A673 (cell line): ENCODE measurements at places on chromosomes 16 and 17.

DNA sequence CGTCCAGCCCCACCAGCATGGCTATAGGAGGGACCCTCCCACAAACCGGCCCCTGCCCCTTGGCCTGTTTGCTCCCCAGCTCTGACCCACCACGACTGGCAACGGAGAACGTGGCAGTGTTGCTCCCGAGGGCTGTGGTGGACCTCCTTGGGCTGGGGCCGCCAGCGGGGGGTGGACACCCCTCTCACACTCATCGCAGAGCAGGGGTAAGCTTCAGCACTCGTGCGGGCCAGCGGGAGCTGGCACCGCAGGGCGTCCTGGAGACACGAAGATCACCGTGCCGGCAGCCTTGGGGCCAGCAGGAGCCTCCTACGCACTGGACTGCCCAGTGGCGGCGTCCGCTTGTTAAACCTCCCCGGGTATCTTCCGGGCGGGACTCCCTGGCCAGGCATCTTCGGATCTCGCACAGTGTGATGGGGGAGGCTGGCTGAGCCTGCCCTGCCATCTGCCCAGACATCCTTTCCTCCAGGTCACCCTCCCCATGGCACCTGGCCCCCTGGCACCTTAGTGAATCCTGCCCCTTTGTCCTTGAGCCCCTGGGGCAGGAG, 53.5 kb downstream of the ABR start:
- no peak for DNase-seq

DNA sequence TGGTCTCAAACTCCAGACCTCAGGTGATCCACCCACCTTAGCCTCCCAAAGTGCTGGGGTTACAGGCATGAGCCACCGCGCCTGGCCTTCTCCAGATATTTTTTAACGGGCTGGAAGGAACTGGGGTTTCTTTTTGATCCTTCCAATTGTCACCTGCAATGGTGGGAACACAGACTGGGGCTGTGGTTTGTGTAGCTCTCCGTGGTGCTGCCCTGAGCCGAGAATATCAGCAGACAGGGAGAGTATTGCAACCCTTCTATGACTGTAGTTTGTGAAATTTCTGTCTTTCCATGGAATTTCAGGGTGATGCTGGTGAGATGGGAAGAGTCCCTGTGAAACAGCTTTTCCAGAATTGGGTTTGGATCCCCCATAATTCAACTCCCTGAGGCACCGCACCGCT, 263.5 kb downstream of the ENGASE start:
- DNase-seq: no peak

GRCh38 chr16:14489460-14489859, 140.6 kb downstream of the PARN start:
- peak; percentile 78 for DNase-seq

- no peak for DNase-seq
These were observed 735 bp downstream of the LSM12 start for GRCh38 chr17:44065668-44066203.

DNA sequence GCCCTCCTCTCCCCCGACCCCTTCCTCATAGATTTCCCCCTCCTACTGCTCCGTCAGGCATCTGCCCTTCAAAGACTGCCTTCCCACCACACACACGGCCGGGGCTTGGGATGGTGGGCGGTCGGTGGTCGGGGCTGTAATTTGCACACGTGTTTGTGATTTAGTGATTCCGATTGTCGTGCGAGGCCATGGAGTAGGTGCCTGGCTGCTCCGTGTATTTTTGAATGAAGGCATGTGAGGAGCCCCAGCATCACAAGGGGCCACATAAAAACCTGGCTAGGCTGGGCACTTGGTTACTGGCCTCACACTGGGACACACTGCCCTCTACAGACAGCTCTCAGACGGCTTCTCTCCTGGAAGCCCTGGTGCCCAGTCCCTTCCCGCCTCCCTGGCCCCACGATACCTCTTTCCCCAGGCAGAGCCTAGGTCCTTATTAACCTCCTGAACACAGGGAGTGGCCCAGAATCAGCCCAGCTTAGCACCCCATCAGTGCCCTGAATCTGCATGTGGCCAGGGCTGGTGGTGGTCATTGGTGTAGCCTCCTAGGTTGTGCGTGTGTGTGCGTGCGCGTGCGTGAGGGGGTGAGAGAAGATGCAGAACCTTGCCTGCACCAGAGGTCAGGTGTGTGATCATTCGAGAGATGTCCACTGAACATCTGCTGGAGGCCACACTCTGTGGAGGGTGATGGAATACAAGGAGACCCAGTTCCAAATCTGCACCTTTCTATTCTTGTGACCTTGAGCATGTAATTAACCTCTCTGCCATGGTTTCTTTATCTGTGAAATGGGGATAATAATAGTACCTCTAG, 1.3 kb upstream of the SOCS1 start:
- DNase-seq: peak; percentile 87

DNA sequence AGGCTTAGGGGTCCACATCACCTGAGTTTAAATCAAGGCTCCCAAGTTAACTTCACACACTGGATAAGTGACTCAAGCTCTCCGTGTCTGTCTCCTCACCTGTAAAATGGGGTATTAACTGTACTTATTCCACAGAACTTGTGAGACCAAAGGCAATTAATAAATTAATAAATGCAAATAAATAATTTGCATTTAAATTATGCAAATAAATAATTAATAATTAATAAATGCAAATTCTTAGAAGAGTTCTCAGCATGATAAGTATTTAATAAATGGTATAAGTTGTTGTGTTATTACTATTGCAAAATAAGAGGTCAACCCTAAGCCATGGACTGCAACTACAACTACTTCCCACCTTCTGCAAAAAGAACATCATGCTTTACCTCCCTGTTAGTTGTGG, 13.7 kb upstream of the CXCL16 start:
- no peak for DNase-seq

DNA sequence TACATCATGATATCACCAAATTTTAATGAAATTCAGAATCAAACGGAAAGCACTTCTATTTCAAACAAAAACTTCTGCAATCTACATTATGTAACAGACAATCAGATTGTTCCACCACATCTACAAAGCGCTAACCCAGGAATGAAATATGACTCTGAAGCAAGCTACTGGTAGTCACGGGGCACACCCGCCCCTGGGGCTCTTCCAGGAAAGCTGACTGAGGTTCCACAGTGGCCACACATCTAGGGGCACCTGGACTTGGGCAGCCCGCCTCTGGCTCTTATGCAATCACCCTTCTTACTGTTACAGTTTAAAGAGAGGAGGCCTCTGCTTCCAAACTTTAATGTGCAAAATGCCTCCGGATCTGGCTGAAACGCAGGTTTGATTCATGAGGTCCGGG, 27.5 kb downstream of the ZCCHC14 start:
- peak; percentile 46 for DNase-seq

DNA sequence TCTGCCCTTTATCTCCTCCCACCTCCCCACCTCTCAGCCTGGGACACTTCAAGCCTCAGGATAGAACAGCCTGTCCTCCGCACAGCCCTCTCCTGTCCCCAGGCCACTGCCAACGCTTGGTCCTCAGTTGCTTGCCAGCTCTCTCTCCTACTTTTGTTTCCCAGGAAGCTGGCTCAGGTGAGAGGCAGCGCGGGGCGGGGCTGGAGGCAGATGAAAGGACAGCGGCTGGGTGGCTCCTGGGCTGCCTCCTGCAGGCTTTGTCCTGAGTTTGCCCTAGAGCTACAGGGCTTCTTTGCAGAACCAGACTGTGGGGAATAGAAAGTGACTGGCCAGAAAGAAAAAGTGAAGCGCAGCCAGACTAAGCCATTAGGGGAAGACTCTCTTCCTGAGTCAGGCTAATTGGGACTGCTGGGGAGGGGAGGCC, 48.2 kb upstream of the CDC42EP4 start:
- DNase-seq: no peak

DNA sequence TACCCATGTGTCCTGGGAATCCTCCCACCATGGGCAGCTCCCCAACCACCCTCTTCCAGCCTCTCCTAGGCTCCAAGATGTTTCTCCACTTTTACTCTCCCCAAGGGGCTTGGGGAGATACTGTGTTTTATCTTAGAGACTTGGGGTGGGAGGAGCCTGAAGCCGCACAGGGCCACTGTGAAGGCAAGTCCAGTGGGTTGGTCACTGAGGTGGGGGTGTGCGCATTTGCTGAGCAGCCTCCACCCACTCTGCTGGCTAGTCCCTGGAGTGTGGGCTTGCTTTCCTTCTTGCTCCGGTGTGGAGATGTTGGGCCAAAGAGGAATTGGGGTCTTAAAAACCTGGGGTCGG, 4.1 kb upstream of the CLDN9 start:
- DNase-seq: no peak

DNA sequence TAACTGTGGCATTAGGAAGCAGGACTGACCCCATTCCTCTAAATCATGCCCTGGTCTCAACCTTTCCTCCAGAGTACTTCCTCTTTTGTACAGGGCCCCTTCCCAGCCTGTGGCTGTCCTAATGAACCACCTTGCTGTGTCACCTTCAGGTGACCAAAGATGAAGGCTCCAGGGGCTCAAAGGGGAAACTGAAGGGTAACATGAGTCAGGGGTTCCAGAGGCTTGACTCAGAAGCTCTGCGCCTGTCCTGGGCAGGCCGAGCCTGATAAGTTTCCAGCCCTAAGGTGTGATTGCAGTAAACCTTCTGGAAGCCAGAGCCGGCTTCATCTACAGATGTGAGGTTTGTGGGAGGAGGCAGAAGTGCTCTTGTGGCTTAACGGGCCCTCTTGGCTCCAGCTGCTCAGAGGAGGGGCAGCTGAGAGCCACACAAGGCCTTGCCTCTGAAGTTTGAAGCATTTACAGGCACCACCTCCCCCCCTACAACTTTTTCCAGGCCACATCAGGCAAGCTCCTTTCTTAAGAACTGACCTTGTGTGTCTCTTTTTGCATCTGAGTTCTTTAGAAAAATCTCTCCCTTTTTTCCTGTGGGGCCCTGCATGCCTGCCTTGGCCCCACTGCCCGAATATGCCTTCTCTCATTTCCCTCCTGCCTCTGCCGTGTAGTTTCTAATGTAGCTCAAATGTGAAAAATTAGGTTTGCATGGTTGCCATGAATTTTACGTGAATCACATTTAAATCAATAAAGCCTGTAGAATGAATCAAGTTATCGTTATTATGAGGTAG, 149.9 kb downstream of the CLEC16A start:
- DNase-seq: no peak

GRCh38 chr16:48960830-48961229, 320.8 kb downstream of the CBLN1 start:
- no peak for DNase-seq

- DNase-seq: no peak
These were observed 46.7 kb downstream of the RTN4RL1 start for GRCh38 chr17:1978396-1978949.

DNA sequence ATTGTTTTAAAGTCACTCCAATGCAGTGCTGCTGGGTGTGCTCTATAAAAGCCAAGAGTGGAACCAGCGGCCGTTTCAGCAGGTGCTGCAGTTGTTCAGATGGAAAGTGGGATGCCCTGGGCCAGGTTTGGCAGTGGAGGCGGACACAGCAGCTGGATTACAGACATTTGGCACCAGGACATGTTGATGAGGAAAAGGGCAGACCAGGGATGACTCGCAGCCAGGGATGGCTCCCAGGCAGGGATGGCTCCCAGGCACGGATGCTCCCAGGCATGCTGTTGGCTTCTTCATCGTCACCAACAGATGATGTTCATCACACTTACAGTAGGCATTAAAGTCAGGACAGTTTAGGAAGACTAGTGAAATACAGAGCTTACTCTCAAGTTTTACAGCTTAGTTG, 10.0 kb downstream of the GAN start:
- no peak for DNase-seq
